ENCODE measurements at places on chromosomes 3 and 15.

GRCh38 chr3:88030210-88030609, 28.6 kb downstream of the CGGBP1 start:
- no peak for DNase-seq

- no peak for DNase-seq
Measured at GRCh38 chr15:78347586-78348543, 7.7 kb downstream of the CRABP1 start.

DNA sequence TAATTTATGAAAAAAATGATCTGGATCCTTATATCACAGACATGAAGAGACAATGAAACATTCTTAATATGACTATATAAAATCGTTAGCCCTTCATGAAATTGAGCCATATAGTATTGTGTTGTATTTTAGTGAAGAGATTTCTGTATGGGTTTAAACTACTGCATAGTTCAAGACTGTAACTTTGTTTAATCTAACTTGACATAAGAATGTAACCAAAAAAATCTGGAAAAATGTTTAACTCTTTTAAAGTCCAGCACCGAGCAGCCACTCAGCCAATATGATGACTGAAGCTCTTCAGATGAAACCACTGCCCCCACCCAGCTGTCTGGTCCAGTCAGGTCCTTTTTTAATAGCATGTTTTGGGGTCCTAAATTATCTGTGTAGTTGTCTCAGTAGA, 4.9 kb downstream of the NANOGP8 start:
- no peak for DNase-seq

GRCh38 chr3:127814325-127814781, 8.0 kb downstream of the MGLL start:
- DNase-seq = no peak

- no peak for DNase-seq
Measured at GRCh38 chr3:43764056-43764455, 73.3 kb downstream of the ABHD5 start.

GRCh38 chr3:31636694-31637442, 104.1 kb downstream of the STT3B start:
- no peak for DNase-seq

DNA sequence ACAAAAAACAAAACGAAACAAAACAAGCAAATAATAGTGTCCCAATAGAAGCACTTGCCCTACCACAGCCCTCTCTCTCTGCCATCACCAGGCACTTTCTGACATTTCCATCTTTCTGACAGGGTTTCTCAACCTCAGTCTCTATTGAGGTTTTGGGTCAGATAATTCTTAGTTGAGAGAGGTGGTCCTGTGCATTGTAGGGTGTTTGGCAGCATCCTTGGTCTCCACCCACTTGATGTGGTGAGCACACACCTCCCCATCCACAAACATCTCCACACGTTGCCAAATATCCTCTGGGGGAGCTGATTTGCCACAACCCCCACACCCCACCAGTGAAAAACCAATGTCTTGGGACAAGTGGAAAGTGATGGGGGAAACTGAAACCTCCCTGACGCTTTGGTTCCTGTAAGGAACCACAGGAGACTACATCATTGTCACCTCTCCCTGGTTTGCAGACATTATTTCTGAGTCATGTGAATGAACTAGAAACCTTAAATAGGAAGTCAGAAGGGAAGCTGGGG, 733.7 kb upstream of the CFAP20DC start:
- no peak for DNase-seq

GRCh38 chr15:60840703-60841411, 361.9 kb upstream of the ICE2 start:
- DNase-seq = peak; percentile 23

GRCh38 chr3:108472001-108472591, 38.3 kb downstream of the MYH15 start:
- DNase-seq = no peak

- DNase-seq = no peak
Measured at GRCh38 chr3:14583548-14584091, 43.5 kb upstream of the GRIP2 start.

GRCh38 chr3:192366916-192367315, 360.4 kb downstream of the FGF12 start:
- DNase-seq = no peak

GRCh38 chr3:37586280-37586679, 275.4 kb upstream of the CTDSPL start:
- DNase-seq = no peak

GRCh38 chr15:99455789-99456160, 110.0 kb upstream of the MEF2A start:
- DNase-seq = no peak

DNA sequence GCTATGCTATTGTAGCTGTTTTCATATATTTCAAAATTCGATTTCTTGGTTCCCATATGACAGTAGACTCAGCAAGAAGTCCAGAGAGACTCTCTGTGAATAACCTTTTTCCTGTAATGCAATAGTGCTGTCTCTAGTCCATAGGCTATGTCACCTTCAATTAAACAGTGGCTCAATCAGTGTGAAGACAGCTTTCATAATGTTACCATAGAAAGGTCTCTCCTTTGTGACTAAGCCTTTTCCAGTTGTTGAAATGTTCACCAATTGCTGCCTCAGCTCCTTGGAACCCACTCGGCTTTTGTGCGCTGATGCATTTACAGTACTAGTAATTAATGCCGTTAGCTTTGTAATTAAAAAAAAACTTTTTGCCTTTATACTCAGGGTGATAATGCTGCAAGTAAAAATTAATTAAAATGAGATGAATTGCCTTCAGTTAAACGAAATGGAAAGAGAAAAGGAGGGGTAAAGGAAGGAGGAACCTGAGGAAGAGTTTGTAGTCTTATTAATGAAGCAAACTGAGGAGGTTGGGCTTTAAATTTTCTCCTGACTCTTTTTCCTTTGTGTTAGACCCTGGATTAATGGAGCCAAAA, 214.8 kb downstream of the LSAMP start:
- DNase-seq = no peak

- peak; percentile 62 for DNase-seq
Measured at GRCh38 chr3:124688581-124689454, 41.4 kb upstream of the UMPS start.

DNA sequence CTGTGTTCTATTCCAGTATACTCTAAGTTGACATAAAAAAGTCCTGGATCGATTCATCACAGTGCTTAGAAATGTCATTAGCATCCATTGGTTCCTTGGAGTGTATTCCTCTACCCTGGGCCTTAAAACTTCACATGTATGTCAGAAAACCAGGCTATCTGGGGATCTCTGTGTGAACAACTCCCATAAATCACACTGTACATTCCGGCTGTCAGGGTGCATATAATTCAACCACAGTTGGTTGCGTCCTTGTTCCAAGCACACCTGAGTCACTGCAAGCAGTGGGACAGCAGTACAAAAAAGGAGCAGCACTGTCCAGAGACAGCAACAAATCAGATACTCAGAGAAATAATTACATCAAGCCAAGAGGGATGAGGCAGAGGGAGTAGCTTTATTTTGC, 52.4 kb downstream of the PDZRN3 start:
- no peak for DNase-seq

DNA sequence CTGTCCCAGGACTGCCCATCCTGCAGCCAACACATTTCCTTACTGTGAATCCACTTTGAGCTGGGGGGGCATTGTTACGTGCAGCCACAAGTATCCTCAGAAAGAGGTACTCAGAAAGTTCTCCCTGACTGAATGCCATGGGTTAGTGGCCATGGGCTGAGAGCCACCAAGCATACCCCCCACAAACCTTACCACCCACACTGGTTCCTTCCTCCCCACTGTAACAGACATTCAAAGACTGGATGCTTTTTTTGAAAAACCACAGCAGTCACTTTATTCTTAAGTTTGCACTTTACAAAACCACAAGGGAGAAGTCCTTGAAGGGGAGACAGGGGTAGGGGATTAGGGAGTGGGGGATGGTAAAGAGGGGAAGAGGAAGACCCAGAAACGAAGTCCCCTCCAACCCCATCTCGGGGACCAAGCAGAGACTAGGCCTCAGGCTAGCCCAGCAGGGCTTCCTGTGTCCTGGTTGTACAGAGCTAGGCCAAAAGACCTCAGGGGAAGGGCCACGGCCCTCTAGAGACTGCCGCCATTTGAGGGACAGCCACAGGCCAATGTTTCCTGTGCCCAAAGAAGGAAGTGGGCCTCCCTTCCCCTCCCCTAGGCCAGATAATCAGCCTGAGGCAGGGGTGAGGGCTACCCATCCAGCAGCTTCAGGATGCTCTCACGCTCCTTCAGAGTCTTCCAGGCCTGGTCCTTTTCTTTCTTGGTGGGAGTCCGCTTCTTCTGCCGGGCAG, 10.1 kb upstream of the CAMK1 start:
- no peak for DNase-seq

GRCh38 chr15:88623632-88624031, 2.5 kb downstream of the AEN start:
- no peak for DNase-seq

- DNase-seq = no peak
Measured at GRCh38 chr15:73165844-73166243, 113.6 kb downstream of the NEO1 start.

- no peak for DNase-seq
Measured at GRCh38 chr3:196782511-196782910, 42.9 kb downstream of the PAK2 start.

- DNase-seq = no peak
Measured at GRCh38 chr3:165133188-165133899, 55.0 kb upstream of the SI start.

DNA sequence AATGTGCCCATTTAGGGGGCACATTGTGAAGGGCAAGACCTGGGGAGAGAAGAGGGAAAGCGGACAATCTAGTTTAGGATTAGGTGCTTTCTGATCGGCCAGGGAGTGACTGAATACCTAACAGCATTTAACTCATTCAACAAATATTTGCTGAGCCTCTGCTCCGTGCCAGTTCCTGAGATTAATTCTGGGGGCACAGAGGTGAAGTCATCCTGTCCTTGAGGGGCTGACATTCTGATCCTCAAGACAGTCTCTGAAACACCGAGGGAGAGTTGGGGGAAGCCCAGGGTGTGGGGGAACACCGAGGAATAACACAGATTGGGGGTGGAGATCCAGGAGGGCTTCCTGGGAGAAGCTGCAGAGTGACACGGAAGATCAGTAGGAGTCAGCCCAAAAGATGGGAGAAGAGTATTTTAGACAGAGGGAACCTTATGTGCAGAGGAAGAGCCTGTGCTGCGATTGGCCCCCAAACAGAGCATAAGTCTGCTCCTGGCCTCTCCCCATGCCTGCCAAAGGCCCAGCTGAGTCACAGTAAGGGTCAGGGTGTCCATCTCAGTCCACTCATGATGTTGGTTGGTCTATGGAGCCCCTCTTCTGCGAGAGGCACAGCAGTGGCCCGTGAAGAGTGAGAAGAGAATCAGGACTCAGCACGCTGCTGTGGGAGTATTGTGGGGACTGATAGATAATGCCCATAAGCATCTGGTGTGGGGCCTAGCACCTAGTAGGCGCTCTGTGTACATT, 60.2 kb downstream of the AMOTL2 start:
- no peak for DNase-seq

- DNase-seq = no peak
Measured at GRCh38 chr15:92801774-92802464, 98.2 kb upstream of the CHD2 start.

DNA sequence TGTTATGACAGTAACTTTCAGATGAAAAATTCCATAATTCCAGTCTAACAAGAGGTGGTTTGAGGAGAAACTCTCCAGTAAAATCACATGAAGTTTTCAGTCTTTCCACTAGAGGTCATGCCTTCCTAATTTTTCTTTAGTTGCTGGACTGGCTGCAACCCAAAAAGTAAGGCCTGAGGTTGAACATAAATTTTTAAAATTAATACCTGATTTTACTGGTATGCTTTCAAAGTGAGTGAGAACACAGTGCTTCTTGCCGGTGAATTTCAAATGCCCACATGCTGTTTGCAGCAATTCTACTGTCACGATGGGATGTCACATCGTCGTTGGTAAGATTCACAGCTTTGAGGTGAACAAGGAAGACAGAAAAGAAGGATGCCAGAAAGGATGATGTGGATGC, 89.0 kb upstream of the FGF12 start:
- DNase-seq = no peak

DNA sequence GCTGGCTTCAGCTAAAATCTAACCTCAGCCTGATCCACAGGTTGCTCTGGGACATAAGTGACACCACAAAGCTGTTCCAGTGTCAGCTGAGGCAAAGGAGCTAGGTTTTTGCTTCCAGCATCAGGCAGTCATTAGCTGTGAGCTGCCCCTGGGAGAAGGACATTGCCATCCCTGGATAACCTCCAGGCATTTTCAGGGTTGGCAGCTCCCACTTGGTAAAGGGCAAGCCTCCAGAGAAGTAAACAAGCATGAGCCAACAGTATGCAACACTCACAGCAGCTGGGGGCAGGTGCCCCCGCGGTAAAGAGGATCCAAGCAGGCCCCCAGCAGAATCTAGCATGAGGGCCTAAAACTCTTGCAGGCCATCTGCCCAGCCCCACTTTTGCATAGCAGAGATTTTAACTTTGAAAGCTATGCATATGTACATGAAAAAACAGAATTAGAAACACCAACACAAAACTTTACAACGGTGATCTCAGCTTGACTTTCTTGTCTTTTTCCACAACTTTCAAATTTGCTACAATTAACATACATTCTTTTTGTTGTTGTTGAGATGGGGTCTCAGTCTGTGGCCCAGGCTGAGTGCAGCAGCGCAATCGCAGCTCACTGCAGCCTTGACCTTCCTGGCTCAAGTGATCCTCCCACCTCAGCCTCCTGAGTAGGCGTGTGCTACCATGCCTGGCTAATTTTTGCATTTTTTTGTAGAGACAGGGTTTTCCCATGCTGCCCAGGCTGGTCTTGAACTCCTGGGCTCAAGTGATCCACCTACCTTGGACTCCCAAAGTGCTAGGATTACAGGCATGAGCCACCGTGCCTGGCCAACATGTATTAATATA, 83.8 kb upstream of the TPM1 start:
- DNase-seq = no peak

DNA sequence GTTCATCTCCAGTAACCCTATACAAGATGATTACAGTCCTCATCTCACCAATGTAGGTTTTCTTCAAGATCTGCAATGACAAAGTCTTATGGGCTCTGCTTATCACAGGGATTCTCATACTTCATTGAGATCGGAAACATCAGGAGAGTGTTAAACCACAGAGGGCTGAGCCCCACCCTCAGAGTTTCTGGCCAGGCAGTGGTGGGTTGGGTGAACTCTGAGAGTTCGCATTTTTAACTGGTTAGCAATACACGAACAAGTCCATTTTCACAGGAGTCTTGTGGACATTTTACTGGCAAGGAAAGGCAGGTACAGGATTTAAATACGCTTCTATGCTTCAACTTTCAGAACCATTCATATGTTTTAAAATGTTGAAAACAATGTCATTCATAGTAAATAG, 366.7 kb upstream of the ROBO2 start:
- no peak for DNase-seq

DNA sequence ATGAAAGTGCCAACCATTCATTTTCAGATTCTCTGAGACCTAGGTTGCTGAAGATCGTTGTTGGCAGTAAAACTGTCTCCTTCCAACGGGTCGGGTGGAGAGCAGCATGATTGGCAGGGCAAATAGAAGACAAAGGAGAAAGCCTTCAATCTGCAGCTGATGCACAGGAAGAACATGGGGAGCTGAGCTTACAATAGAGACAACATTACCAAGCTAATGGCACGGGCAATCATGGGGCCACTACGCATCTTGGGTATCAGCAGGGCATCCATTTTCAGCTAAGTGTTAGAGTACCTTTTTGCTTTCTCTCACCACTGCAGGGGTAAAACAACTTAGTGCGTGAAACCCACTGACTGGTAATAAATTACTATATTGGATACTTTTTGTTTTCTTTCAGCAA, 114.8 kb downstream of the WDR72 start:
- no peak for DNase-seq

All from activated T-cell treated with anti-CD3 and anti-CD28 coated beads for 1 hour (primary cell).